Tracheal epithelial cell (primary cell): ENCODE measurements at places on chromosomes 11 and 22. TPM values are rescaled to one million over a fixed set of nuclear protein-coding genes. Genes with fewer than 3 reads are reported as not detected.

GLYAT gene
- not detected in 2 replicates for total RNA-seq

NLRP14 gene
- 0.24 TPM in 1 of 2 replicates, not detected in the other for total RNA-seq

MB gene
- total RNA-seq: not detected in 2 replicates

CHRNA10 gene
- total RNA-seq: 0.48 TPM in 1 of 2 replicates, not detected in the other

SCGB1C1 gene
- total RNA-seq: not detected in 2 replicates

MMP3 gene
- 1.2 TPM in 1 of 2 replicates, not detected in the other for total RNA-seq
